ENCODE measurements at places on chromosomes 6 and 20.

- DNase-seq, result no peak
Observed at GRCh38 chr6:41689171-41690008, 46.0 kb downstream of the TFEB start.

- no peak for DNase-seq
Observed at GRCh38 chr6:50821441-50822077, 2.9 kb downstream of the TFAP2B start.

DNA sequence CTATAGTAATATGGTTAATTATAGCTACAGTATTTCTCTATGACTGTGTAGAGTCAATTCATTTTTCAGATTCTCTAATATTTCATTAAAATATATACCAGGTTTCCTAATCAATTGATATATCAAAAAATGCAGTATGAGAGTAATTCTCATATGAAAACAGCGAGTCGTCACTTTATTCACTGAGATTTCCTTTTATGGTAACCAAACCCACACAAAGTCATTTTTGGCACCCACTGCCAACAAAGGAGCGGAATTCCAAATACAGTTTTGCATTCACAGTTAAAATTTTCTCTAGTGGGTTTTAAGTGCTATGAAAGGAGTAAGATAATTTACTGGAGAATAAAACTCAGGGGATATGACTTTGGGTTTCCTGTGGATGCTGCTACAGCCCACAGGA, 163.8 kb downstream of the HIVEP2 start:
- no peak for DNase-seq

DNA sequence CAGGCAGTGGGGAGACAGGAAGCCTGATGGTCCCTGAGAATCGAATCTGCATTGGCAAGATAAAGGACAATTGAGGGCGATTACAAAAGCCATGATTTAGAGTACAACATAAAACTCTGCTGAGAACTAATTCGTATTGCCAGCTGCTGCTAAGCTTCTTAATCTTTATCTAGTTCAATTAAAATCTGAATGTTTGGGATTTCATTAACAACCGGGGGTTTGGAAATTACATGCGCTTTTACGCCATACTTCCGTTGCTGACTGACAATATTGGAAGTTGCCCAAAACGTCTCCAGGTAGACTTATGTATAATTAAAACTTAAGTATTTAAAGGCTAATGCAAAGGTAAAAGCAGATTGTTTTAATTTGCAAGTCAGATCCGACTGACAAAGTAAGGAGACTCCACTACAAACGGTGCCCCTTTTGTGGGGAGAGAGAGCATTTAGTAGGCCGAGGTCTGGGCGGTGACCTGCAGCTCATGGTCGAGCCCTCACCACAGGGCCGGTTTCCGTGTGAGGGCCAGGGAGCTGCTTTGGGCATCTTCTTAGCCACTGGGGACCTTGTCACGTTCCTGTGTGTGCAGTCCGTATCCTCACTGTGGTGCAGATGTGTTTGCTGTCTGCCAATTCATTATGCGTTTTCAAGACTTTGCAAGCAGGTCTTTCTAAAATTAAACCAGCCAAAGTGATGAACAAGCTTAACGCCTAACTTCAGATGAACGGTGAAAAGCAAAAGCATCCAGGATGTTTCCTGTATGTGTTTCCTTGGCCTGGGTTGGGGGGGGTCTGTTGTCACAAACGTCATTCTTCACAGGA, 49.9 kb downstream of the CDH4 start:
- no peak for DNase-seq

- no peak for DNase-seq
Observed at GRCh38 chr6:34237316-34237721, 646 bp downstream of the HMGA1 start.

DNA sequence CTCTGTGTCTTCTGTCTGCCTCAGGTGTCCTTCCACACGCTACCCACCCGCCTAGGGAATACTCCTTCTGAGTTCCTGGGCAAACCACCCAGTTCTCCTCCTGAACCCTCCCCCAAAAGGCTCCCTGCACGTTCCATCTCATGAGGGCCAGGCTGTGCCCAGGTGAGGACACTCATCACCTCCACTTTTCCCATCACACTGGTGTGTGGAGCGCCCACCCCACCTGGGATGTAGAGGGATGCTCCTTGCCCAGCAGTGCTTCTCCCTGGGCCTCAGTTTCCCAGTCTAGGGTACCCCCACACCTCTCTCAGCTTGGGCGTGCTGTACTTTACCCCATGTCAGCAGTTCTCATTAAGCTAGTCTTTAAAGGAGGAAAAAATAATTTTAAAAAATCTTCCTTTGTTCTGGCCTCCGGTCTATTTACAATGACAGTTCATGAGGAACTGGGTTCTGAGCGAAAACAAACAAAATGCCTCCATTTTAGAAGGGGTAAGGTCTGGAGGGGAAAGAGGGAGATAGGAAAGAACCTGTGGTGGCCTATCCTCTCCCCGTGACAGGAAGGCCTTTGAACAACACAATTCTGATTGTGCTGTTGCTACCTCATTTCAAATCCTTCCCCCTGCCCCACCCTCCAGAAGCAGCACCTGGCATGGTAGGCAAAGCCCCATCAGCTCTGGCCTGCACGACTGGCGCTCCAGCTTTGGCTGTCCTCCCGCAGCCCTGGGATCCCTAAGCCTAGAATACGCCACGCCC, 1.7 kb upstream of the C20orf203 start:
- no peak for DNase-seq
